ENCODE measurements at places on chromosomes 1 and 21. TPM values are rescaled to one million over a fixed set of nuclear protein-coding genes. Genes with fewer than 3 reads are reported as not detected.

LAMTOR5 gene
- 115 TPM for total RNA-seq

PCNX2 gene
- 49.4 TPM for total RNA-seq

DNA sequence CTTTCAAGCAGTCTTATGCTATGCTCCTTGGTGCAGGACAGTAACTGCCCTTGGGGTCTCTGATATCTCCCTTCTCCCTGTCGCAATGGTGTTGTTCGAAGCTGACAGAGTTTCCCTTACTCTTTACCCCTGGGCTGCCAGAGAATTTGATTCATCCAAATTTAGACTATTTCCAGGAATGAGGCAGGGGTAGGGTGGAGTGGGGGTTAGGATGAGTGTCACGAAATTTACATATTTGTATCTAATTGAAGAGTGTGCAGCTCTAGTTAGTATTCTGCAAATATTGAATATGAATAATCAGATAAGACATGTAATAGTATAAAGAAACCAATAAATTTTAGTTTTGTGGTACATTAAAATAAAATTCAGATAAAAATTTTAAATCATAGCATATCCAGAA is 140.0 kb upstream of the LMO4 start:
- peaks cover 6% of the 10 kb centered on the region for H3K27me3 ChIP-seq
- H3K4me3 ChIP-seq = no peak overlapping the region
- H3K36me3 ChIP-seq = no peaks in the 10 kb centered on the region
- no peak for DNase-seq
- H3K27ac ChIP-seq = no peak overlapping the region

DNA sequence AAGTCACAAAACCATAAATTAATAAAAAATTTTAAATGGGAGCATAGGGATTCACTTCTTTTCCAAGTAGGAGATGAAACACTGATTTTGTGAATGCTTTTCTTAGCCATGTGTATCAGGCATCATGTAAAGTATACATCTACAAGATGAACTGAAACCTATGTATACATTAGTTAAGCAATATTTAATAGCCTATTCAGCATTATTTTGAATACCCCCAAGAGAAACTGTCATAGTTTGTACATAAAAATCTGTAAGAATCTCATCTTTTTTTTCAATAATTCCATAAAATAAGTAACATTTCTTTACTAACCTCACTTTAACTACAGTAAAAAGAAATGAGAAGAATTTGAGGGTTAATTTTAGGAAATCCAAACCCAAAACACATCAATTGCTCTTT is 348.0 kb downstream of the KCNT2 start:
- no peaks in the 10 kb centered on the region for H3K27me3 ChIP-seq
- no peaks in the 10 kb centered on the region for H3K4me1 ChIP-seq
- H3K27ac ChIP-seq = no peak overlapping the region

DNA sequence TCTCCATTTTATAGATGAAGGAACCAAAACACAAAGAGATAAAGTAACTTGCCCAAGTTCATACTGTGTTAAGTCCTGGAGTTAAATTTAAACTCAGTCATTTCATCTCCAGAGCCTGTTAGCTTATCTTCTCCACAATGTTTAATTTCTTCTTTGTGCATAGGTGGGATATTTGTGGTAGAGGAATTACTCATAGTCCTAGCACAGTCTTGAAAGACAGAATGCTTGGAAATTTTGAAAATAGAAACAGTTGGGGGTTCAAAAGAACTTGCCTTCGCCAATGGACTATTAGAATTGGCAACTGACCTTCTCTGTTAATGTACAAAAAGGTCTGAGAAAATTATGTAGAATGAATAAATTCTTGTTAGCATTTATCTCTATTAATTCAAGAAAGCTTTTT is 832.0 kb upstream of the PRMT6 start:
- no peak overlapping the region for H3K4me3 ChIP-seq
- no peak overlapping the region for H3K27ac ChIP-seq
- DNase-seq = no peak
- H3K36me3 ChIP-seq = no peaks in the 10 kb centered on the region
- H3K27me3 ChIP-seq = no peaks in the 10 kb centered on the region

DNA sequence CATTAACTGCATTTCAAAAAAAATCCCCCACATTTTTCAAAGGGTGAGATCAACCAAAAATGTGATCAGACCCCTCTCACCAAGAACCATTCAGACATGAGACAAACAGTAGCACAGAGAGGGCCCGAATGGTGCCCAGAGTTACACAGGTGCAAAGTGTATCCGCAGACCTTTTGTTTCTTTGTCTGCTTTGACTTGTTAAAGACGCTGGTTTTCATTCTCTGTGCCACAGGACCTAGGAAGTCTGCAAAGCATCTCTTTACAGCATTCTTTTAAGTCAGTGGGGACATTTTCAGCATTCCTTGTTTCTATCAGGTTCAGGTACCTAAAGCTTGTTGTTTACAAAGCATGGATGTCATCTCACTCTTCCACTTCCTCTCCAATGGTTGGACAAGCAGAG is 87.2 kb upstream of the MAP1LC3C start:
- H3K36me3 ChIP-seq = no peaks in the 10 kb centered on the region
- no peaks in the 10 kb centered on the region for H3K4me1 ChIP-seq
- H3K27me3 ChIP-seq = no peaks in the 10 kb centered on the region
- H3K4me3 ChIP-seq = no peak overlapping the region
- H3K27ac ChIP-seq = no peak overlapping the region
- DNase-seq = no peak

DNA sequence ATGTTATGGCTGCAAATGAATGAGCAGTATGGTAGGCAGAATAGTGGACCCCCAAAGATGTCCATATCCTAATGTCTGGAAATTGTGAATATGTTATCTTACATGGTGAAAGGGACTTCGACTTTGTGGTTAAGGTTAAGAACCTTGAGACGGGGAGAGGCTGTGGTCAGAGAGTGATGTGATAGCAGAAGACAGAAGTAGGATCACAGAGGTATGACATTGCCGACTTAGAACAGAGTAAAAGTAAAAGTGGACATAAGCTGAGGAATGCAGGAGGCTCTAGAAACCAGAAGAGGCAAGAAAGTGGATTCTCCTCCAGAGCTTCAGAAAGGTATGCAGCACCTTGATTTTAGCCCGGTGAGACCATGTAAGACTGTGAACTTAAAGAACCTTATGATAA is 74.6 kb downstream of the CTH start:
- H3K4me1 ChIP-seq = no peaks in the 10 kb centered on the region
- no peak overlapping the region for H3K4me3 ChIP-seq
- no peak overlapping the region for H3K27ac ChIP-seq
- H3K27me3 ChIP-seq = peaks cover 3% of the 10 kb centered on the region
- DNase-seq = no peak

Data from activated naive CD8-positive, alpha-beta T cell treated with anti-CD3 and anti-CD28 coated beads, Interleukin-2, amount 10 ng/mL, durations not matched to agents 7 days and 5 days (primary cell).